Lower lobe of right lung (tissue), 2 donors: ENCODE measurements at places on chromosomes 7 and 10.

- no peak for DNase-seq
Measured at GRCh38 chr7:106216517-106216922, 68.3 kb downstream of the NAMPT start.

DNA sequence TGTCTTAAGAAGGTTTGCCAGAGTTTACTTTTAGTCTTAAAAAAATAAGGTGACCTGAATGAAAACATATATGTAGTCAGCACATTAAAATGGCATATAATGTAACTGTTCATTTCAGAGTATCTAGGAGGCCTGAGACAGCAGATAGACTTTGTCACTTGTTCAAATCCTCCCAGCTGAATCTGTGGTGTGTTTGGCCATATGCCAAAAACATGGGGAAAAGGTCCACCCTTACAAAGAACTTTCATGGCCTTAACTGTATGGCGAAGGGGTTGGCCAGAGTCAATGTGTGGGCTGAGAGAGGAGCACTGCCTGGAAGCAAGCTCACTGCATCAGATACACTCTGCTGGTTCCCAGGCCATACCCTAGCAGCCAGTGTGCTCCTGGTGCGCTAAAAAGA lies 113.7 kb downstream of the ALOX5 start:
- no peak for DNase-seq

DNA sequence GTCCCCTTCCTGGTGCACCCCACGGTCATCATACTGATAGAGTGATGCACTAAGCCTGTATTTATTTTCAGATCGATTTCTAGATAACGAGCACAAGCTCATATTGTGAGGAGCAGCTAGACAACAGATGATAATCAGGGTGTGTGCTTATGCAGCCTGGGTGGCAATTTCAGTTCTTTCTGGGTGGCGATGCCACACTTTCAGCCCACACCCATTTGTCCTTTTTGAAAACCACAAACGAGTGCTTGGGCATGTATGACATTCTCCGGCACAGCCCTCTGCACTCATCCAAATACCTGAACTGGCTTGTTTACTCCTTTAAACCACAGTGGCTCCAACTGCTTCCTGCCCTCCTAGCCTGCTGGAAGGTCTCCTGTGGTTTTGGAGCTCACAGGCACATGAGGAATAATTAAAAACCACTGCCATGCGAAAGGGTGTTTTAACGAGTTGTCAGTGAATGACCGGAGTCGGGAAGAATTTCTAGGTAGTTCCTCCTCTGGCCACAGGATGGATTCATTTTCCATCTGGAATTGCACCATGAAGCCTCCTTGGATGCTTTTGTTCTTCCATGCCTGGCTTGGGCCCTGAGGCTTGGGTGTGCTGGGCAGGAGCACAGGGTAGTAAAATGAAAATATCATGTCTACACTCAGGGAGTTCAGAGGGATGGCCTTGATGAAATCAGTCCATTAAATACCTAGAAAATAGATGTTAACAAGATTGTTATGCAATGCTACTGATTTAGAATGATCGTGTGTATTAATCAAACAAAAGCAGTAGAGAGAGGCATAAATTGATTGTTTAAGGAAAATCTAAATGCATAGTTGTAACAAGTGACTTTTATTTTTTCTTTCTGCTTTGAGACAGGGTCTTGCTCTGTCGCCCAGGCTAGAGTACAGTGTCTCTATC lies 52.4 kb upstream of the ITGB1 start:
- no peak for DNase-seq

DNA sequence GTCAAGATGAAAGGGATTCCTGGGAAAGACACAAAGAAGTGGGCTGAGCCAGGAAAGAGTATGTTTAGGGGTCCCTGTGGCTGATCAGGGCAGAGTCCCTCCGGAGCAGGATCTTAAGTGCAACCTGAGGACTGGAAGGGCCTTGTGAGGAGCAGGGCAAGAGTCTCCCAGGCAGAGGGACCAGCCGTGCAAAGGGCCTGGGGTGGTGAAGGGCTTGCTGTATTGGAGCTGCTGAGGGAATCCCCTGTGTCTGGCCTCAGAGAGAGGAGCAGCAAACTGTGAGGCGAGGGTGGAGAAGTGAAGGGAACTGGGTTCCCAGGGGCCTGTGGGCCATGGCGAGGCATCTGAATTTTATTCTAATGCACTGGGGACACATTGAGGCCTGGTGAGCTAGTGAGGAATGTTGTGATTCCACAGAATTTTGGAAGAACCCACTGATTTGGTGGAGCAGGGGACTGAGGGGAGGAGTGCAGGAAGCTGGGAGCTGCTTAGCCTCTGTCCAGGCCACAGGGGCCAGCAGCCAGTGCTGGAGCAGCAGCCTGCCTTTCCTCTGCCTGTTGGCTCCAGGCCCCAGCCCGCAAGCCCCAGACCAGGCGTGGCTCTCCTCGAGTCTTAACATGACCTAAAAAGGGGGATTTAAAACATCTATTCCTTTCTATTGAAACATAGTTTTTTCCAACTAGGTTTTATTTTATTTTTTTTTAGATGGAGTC lies 138.4 kb upstream of the IGFBP3 start:
- DNase-seq, result no peak

DNA sequence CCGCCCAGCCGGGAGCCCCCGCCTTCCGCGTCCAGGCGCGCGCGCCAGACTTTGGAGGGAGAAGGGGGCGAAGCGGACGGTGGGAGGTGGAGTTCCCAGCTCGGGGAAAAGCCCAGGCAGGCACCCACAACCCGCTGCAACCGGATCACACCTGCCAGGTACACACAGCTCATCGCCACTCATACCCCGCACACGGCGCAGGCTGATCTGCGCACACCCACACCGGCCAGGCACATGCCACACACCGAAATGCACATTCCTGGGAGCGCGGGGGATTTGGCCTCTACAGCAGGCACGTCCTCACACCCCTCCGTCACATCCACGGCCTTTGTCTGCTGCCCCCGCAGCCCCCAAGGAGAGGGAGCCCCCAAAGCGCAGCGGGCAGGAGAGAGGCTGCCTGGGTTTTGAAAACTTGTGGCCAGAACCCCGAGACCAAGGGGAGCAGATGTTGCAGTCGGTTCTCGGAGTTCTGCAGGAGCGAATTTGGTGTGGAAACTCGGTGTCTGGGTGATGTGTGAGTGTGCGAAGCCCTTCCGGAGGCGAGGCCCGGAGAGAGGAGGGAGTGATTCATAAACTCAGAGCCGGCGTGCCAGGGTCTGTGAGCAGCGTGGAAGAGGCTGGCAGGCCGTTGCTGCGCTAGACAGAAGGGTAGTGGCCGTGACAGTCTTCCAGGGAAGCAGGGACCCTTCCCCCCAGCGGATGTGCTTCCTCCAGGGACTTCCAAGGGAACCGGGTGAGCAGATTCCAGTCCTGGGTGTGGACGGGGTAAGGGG lies 734 bp downstream of the CHST3 start:
- peak; percentile 57 for DNase-seq

GRCh38 chr10:49361735-49362568 lies 33.9 kb downstream of the DRGX start:
- DNase-seq, result no peak

GRCh38 chr7:84913731-84914130 lies 273.1 kb downstream of the SEMA3D start:
- DNase-seq, result no peak

- DNase-seq, result peak; percentile 46
Measured at GRCh38 chr7:65269150-65269856, 104.4 kb upstream of the ZNF92 start.

- no peak for DNase-seq
Measured at GRCh38 chr7:157514306-157514705, 177.5 kb downstream of the DNAJB6 start.

GRCh38 chr10:31100662-31101061 lies 69.0 kb upstream of the ZNF438 start:
- DNase-seq, result no peak

GRCh38 chr10:52771534-52772445 lies 794 bp downstream of the MBL2 start:
- no peak for DNase-seq

DNA sequence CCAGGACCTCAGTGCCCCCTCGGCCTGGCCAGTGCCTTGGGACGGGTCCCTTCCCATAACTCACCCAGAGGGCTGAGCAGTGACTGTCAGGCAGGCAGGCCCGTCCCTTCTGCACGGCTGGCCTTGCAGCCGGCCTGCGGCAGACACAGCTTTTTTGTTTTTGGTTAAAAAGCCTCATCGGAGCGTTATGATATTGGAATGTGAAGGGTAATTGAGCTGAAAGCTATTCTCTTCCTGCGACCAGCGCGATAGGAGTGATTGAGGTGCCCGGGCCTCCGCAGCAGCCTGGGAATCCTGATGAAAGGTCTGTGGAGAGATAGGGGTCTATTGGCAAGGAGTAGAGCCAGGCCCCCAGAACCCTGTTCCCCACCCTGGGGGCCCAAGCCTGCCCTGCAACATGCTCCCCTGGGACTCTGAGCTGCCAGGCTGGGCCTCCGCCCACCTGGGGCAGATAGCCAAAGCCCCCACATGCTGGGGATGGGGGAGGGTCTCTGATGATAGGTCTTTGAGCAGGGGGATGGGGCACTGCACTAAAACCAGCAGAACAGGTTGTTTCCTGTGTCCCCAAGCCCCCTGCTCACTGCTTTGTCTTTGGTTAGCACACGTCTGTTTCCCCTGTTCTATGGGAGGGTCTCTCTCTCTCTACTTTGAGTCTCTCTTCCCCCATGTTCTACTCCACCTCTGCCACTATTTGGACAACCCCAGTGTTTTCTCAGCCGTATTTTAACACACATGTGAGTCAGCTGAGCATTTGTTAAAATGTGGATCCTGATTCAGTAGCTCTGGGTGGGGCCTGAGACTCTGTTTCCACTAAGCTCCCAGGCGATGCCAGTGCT lies 131.9 kb downstream of the CDH23 start:
- no peak for DNase-seq

GRCh38 chr7:2175091-2175490 lies 57.7 kb downstream of the MAD1L1 start:
- DNase-seq, result no peak

DNA sequence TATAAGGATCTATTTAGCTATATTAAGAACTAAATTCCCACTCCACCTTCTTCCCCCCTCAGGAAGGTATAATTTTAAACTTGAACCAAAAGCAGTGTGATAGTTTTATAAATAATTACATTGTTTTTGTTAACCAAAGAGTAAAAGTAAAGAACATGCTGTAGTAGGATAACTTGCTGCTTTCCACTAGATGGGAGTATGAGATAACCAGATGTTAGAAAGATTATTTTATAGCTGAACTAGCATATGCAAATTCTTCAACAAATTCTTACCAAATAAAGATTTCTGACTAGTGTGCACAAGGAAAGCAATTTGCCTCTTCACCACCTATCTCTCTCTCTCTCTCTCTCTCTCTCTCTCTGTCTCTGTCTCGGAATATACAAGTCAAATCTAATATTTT lies 31.8 kb downstream of the TES start:
- DNase-seq, result no peak

GRCh38 chr10:77458986-77459590 lies 178.5 kb downstream of the KCNMA1 start:
- DNase-seq, result no peak

DNA sequence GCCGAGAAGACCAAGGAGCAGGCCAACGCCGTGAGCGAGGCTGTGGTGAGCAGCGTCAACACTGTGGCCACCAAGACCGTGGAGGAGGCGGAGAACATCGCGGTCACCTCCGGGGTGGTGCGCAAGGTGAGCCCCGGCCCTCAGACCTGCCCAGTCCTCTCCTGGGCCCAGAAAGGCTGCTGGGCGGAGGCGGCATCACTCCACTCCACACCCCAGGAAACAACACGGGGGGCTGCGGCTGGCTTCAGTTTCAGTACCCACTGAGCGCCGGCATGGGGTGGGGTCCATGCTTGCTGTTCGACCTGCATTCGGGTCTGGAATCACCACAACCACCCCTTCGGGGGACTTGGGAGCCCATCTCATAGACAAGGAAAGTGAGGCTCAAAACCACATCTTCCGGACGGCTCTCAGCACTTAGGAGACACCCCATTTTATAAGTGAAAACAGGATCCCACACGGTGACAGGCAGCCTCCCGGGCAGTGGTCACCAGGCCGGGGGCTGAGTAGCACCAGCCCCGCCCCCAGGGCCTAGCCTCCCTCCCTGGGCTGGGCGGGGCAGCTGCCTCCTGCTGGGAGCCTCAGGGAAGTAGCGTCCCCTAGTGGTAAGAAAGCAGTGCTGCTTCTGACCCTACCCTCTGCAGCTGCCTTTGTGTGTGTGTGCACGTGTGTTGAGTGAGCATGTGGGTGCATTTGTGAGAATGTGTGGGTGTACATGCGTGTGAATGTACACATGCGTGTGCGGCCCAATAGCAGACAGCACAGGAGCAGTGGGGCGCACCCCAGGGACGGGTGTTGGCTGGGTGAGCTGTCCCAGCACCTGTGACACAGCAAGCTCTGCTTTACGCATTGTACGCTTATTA lies 1.8 kb downstream of the SNCG start:
- peak; percentile 60 for DNase-seq

- DNase-seq, result peak; percentile 75
Measured at GRCh38 chr10:97574374-97575126, 2.0 kb downstream of the ANKRD2 start.

GRCh38 chr10:44010873-44011602 lies 362.4 kb upstream of the ZNF32 start:
- no peak for DNase-seq

DNA sequence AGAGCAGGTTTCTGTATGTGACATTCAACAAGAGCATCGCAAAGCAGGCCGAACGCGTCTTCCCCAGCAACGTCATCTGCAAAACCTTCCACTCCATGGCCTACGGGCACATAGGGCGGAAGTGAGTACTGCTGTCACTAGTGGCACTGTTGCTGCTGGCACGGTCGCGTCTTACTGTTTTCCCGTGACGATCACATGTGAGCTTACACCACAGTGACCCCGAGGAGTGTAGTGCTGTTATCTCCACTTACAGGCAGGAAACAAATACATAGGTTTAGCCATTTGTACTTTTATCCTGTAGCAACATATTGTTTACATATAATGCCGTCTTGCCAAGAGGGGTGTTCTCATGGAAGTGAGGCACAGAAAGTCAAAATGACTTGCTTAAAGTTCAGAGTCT lies 25.4 kb downstream of the FBH1 start:
- no peak for DNase-seq

GRCh38 chr7:135792866-135793265 lies 44.3 kb upstream of the FAM180A start:
- no peak for DNase-seq

DNA sequence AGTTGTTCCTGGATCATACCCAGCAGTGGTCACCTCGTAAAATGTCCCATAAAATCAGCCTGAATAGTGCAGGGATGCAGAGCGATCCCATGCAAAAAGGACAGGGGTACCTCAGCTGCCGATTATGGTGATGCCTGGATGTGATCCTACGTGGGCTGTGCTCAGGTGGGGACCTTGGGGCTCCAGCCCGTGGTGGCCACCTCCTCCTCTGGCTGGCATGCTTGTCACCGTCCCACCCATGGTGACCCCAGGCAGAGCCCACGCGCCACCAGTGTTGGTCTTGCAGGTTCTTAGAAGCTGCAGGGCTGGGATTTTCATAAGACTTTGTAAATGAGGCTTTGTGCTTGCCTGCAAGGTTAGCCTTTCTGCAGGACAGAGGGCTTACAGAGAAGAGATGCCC lies 97.2 kb downstream of the GLRX3 start:
- DNase-seq, result no peak
